ENCODE measurements at places on chromosomes 1 and 21.

GRCh38 chr1:154154534-154155191 is at the start of gene NUP210L:
Gene NUP210L, minus strand, starts transcription at chr1:154155073.
- DNase-seq, result no peak

- DNase-seq, result peak; percentile 3
Observed at GRCh38 chr21:24869862-24870261, 737.4 kb downstream of the MRPL39 start.

DNA sequence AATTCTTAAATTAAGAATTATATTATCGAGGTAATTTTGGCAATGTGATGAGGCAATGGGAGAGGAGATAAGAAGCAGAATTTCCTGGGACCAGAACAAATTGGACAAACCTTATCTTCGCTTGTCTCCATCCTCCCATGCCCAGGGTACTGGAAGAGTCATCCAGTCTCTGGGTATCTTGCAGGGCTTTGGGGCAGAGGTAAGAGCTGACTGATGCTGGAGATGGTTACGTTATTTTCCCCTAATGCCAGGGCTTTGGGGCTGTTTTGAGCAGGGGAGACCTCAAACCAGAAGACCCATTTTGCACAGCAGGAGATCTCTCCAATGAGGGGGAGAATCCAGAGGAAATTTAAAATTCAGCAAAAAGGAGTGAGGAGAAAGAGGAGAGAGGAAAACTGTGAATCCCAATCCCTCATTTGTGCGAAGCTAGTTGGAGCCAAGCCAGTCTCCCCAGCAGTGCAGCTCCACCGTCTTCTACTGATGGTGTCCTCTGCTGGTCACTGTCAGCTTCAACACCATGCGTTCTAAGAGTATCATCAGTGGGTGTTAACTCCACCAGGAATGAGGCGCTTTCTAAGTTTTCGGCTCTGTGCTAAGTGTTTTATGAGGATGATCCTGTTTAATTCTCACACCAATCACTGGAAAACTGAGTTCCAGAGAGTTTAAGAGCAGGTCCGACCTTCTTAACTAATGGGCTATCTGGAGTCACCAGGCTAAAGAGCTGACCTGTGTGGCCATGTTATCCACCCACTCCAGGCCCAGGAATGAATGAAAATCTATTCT is 86.8 kb upstream of the CD34 start:
- DNase-seq, result peak; percentile 56

GRCh38 chr1:83017276-83017675 is 981.7 kb downstream of the TTLL7 start:
- DNase-seq, result no peak

- no peak for DNase-seq
Observed at GRCh38 chr1:95352767-95353166, 118.8 kb downstream of the RWDD3 start.

All from GM12865 (cell line).